ENCODE measurements at places on chromosomes 1 and 21.
A peak's percentile ranks its signal among the peaks of the same experiment; 100 is the strongest.

GRCh38 chr1:161491472-161491871 is 13.8 kb upstream of the FCGR2A start:
- H3K27me3 ChIP-seq, result no peaks in the 10 kb centered on the region
- DNase-seq, result no peak
- H3K27ac ChIP-seq, result no peak overlapping the region

DNA sequence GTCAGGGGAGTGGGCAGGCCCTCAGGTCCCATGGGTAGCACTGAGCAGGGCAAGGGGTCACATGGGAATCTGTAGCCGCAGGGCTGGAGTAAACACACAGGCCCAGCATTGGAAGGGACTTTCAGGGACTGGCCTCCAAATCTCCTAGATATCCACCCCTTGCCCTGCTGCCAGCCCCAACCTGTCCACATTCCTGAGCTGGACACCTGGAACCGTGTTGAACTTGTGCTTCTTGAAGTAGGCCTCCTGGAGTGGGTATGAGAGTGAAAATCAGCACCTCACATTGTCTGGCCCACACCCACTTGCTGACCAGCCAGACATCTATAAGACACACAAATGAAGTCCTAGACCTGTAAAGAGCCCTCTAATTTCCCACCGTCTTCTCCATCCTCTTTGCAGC is 7.7 kb downstream of the POMGNT1 start:
- no peaks in the 10 kb centered on the region for H3K36me3 ChIP-seq
- DNase-seq, result no peak
- H3K4me3 ChIP-seq, result no peak overlapping the region
- H3K27ac ChIP-seq, result peak overlapping the region; percentile 13
- no peaks in the 10 kb centered on the region for H3K27me3 ChIP-seq
- H3K4me1 ChIP-seq, result peaks cover 5% of the 10 kb centered on the region

DNA sequence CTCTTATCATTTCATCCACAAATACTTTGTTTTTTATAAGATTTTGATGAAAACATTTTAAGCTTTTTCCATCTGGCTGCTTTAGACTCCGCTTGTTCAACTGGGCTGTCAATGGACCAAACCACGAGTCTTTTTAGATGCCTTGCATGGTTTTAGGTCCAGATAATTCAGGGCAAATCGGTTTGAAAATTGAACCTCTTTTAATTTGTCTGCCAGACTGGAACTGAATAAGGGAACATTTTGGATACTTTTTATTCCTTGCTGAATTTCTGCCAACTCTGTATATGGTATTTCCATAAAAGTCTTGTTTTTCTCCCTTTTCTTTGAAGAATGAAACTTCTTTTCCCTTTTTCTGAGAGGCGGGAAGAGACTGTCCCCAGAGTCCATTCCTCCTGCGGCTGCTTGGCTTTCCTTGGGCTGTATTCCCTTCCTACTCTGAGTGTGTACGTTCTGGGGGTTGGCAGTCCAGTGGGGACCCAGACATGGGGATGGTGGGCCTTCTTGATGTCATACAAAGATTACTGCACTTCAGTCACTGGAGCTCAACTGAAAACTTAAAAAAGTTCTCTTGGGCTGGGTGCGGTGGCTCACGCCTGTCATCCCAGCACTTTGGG is 46.5 kb upstream of the CNN3 start:
- H3K4me3 ChIP-seq, result no peak overlapping the region
- no peaks in the 10 kb centered on the region for H3K36me3 ChIP-seq
- no peak for DNase-seq
- H3K4me1 ChIP-seq, result no peaks in the 10 kb centered on the region

GRCh38 chr1:248361121-248361715 is at the start of gene OR2T4:
TSS of gene OR2T4 (plus strand) at chr1:248361665. CDS start at chr1:248361665, 0 bp downstream.
- H3K36me3 ChIP-seq, result no peaks in the 10 kb centered on the region
- H3K4me1 ChIP-seq, result no peaks in the 10 kb centered on the region
- no peak within 1 kb of the TSS for H3K27ac ChIP-seq
- no peaks in the 10 kb centered on the region for H3K27me3 ChIP-seq
- DNase-seq, result no peak
- H3K4me3 ChIP-seq, result no peak within 1 kb of the TSS

- H3K4me3 ChIP-seq, result no peak overlapping the region
- peak; percentile 78 for DNase-seq
- no peaks in the 10 kb centered on the region for H3K4me1 ChIP-seq
- H3K27ac ChIP-seq, result no peak overlapping the region
- H3K27me3 ChIP-seq, result peaks cover 12% of the 10 kb centered on the region
- no peaks in the 10 kb centered on the region for H3K36me3 ChIP-seq
These were observed 11.0 kb downstream of the DMRTB1 start for GRCh38 chr1:53470155-53470554.

GRCh38 chr1:235275223-235275622 is 52.8 kb downstream of the ARID4B start:
- H3K27me3 ChIP-seq, result no peaks in the 10 kb centered on the region
- H3K4me3 ChIP-seq, result no peak overlapping the region
- H3K27ac ChIP-seq, result no peak overlapping the region
- no peaks in the 10 kb centered on the region for H3K36me3 ChIP-seq
- peak; percentile 20 for DNase-seq

DNA sequence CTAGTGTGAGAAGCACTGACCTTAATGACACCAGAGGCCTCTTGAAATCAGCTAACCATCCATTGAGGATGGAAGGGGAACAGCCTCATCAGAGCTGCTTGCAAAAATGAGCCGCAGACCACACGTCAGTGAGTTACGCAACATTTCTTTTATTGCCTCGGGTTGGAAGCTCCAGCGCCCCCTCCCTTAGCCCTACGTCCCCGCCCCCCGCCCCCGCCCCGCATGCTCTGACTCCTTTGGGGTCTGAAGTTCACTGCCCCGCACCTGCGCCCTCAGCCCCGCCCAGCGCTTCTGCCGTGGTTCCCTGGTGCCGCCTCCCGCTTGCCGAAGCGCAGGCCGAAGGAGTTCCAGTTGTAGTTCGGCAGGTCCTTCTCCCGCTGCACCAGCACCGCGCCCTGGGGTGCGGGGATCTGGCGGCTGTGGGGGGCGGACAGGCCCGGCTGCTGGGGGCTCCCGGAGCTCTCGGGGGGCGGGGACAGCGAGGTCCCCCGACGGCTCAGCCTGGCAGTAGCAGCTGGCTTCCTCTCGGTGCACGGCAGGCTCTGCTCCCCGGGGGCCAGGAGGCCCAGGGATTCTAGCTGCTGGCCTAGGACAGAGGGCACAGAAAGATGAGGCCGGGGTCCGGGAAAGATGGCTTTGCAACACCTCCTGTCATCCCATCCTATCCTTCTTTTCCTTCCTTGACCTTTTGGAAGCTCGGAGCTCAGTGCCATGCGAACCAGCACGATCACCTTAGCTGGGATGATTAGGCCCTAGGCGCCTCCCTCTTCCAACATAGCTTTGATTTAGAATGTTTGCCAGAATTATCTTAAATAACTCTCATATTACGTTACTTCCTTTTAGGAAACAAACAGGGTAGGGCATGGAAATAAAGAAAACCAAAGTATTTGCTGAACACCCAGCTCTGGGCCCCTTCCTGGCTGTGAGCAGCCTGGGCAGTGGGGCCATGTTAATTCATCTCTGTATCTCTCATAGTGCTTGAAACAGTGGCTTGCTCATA is 5.8 kb downstream of the KISS1 start:
- H3K27me3 ChIP-seq, result peaks cover 75% of the 10 kb centered on the region
- no peak overlapping the region for H3K4me3 ChIP-seq
- DNase-seq, result no peak
- H3K27ac ChIP-seq, result no peak overlapping the region
- peaks cover 8% of the 10 kb centered on the region for H3K4me1 ChIP-seq
- no peaks in the 10 kb centered on the region for H3K36me3 ChIP-seq

GRCh38 chr1:246537887-246538286 is 28.2 kb downstream of the TFB2M start:
- DNase-seq, result peak; percentile 17
- H3K27me3 ChIP-seq, result no peaks in the 10 kb centered on the region
- no peaks in the 10 kb centered on the region for H3K4me1 ChIP-seq
- no peak overlapping the region for H3K4me3 ChIP-seq
- H3K36me3 ChIP-seq, result peaks cover 42% of the 10 kb centered on the region

DNA sequence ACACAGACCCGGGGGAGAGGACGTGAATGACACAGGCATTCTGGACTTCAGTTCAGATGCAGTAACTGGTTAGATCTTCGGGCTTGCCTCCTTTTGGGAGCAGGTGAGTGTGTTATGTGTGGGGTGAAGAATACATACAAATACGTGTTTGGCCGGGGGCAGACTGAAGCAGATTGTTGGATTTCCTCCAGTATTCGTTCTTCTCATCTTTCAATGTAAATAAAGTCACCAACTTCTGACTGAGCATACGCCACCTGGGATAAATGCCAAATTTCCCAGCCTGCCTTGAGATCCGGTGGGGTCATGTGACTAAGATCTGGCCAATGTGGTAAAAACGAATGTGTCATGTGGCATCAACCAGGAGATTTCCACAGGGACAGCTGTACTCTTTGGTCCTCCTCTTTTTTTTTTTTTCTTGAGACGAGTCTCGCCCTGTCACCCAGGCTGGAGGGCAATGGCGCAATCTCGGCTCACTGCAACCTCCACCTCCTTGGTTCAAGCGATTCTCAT is 189.8 kb downstream of the RGS7 start:
- no peaks in the 10 kb centered on the region for H3K27me3 ChIP-seq
- no peaks in the 10 kb centered on the region for H3K36me3 ChIP-seq
- no peak overlapping the region for H3K27ac ChIP-seq

GRCh38 chr1:38270849-38271633 is 224.4 kb upstream of the POU3F1 start:
- H3K4me1 ChIP-seq, result no peaks in the 10 kb centered on the region
- H3K4me3 ChIP-seq, result no peak overlapping the region
- H3K36me3 ChIP-seq, result no peaks in the 10 kb centered on the region
- H3K27me3 ChIP-seq, result no peaks in the 10 kb centered on the region
- H3K27ac ChIP-seq, result no peak overlapping the region

DNA sequence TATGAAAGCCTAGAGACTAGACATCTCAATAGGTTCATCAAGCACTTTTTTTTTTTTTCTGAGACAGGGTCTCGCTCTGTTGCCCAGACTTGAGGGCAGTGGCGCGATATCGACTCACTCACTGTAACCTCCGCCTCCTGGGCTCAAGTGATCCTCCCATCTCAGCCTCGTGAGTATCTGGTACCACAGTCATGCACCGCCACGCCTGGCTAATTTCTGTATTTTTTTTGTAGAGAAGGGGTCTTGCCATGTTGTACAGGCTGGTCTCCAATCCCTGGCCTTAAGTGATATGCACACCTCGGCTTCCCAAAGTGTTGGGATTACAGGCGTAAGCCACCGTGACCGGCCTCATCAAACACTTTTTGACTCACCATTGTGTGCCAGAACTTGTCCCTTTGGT is 613 bp upstream of the GPATCH4 start:
- peak overlapping the region; percentile 64 for H3K4me3 ChIP-seq
- no peaks in the 10 kb centered on the region for H3K27me3 ChIP-seq
- peaks cover 22% of the 10 kb centered on the region for H3K36me3 ChIP-seq
- DNase-seq, result no peak
- H3K27ac ChIP-seq, result peak overlapping the region; percentile 72
- H3K4me1 ChIP-seq, result peaks cover 10% of the 10 kb centered on the region

Data from left lung (tissue), 14 donors.